Activated CD4-positive, alpha-beta T cell treated with anti-CD3 and anti-CD28 coated beads for 4 hours (primary cell): ENCODE measurements at places on chromosomes 16 and 17.
A peak's percentile ranks its signal among the peaks of the same experiment; 100 is the strongest.

DNA sequence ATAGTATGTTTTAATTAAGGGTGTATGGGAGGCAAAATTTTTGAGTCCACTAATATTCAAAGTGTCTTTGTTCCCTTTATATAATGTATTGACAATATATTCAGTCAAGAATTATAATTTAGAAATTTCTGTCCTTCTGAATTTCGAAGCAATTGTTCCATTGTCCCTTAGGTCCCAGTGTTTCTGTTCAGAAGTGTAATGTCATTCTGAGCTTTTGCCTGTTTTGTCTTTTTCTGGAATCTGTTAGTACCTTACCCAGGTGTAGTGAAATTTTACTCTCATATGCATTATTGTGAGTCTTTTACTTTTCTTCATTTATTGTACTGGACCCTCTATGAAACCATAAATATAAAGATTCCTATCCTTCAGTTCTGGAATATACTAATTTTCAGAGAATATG, 505.7 kb upstream of the KIF2B start:
- DNase-seq = no peak

- DNase-seq = no peak
These were observed 1.1 kb downstream of the CREBBP start for GRCh38 chr16:3879258-3879886.

- DNase-seq = no peak
These were observed 340.8 kb downstream of the XYLT1 start for GRCh38 chr16:17129971-17130370.

- DNase-seq = no peak
These were observed 4.6 kb downstream of the CARMIL2 start for GRCh38 chr16:67649494-67649931.

DNA sequence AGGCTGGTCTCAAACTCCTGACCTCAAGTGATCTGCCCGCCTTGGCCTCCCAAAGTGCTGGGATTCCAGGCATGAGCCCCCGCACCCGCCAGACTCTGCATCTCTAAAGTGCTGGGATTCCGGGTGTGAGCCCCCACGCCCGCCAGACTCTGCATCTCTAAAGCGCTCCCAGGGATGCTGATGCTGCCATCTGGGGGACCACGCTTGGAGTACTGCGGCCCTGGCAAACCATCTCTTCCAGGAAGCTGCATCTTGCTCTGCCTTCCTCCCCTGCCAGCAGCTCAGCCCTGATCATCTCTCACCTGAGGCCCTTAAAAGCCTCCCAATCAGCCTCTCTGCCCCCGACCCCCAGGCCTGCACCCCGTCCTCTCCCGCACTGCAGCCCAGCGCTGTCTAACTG, 4.1 kb downstream of the CEP295NL start:
- DNase-seq = no peak

DNA sequence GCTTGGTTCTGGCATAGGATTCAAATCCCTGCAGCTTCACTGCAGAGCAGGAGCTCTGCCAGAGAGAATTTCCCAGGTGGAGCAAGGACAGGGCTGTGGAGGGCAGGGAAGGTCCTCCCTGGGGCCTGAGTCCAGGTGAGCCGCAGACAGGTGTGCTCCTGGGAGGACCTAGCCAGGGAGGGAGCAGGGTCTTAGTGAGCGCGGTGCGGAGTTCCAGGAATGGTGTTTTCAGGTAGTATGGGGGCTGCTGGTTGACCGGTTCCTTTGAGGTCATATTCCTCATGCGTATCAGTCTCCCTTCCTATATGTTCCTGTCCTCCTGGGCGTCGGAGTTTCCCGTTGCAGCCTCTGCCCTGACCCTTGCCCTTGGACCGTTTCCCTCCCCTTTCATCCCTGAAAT, 813.3 kb downstream of the KCNJ18 start:
- no peak for DNase-seq

- DNase-seq = no peak
These were observed 90.2 kb downstream of the SMG6 start for GRCh38 chr17:2213291-2213960.

DNA sequence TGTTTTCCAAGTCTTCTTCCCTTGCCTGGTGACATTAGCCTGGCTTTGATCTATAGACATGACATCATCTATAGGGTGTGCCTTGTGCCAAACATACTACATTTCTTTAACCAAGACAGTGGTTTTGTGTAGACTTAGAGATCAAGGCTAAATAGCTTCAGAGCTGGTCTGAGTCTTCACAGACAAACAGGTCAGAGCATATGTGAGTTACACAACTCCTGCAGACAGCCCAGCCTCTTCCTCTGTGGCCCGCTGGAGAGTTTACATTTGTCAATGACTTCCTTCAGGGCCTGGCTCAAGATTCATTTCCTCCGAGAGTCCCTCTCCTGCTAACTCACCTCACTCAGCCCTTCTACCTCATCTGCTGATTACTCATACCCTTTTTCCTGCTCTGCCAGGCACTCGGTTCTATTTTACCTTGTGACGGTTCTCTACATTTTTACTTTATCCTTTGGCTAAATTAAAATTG, 73.1 kb upstream of the TANC2 start:
- DNase-seq = peak; percentile 5

DNA sequence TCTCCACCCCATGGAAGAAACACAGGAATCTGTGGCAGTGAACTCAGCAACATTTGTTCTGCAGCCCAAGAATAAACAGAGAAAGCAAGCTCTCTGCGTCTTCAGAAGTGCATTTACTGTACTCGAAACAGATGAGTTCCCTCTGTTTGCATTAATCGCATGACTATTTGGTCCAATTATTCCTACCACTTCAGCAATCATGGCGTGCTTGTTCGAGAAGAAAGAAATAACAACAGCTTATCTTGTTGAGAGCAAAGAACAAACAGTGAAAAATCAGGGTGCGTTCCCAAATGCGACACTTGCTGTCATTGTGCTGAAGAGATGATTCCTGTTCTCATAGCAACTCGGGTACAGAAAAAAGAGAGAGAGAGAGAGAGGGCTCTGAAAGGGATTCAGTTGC, 445.3 kb upstream of the MAF start:
- no peak for DNase-seq

DNA sequence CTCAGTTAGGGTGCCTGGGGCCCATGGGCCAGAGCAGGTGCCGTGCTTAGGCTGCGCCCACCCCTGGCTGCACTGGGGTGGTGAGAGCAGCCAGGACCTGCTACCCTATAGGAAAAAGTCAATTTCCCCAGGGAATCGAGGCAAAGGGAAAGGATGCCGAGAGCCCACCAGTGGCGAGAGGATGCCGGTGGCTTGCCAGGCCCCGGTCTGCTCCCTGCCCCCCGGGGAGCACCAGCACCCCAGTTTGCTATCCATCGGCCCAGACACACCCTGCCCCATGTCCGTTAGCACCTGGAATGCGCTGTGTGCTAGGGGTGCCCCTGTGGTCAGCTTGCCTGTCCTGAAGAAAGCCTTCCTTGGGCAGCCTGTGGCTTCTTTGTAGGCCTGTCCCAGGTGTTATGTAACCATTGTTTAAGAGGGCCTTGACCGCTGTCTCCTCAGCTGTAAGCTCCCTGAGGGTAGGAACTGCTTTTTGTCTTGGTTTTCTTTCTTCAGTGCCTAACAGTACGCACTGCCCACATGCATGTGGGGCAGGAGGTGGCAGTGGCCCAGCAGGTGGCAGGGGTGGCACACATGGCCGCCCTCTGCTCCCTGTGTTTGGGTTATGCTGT, 40.8 kb downstream of the NT5M start:
- DNase-seq = no peak

DNA sequence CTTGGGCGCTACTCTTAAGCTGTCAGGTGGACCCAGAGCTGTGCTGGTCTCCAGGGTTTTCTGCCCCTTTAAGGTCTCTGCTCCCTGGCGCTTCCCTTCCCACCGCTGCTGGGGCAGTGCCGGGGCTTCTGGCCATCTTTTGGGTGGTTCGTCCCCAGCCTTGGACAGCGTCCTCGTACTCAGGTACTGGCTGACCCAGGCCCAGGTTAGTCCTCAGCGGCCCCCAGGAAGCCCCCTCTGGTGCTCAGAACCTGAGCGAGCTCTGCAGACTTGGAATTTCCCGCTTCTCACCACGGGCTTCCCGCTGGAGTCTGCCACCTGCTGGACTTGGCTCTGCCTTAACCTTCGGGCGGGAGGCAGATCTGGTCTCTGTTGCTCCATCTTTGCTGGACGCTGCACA, 94.1 kb upstream of the ZNF750 start:
- no peak for DNase-seq

GRCh38 chr16:72287649-72288048, 115.7 kb upstream of the PMFBP1 start:
- no peak for DNase-seq

DNA sequence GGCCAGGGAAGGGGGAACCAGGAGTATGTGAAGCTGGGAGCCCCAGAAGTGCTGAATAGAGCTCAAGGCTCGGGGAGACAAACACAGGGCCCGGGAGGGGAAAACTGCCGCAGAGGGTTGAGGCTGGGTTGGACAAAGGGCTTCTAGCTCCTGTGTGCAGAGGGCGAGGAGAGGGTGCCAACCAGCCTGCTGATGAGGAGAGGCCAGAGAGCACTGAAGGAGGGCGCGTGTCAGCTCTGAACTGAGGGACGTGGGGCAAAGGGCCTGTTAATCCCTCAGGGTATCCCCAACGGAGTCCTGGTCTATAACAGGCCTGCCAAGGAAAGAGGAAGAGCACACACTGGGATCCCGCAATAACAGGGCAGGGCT, 151.3 kb downstream of the C16orf78 start:
- no peak for DNase-seq

- no peak for DNase-seq
These were observed at the start of gene COX6A2 for GRCh38 chr16:31428279-31428597. Gene COX6A2, minus strand, starts transcription at chr16:31428360. Its CDS starts 35 bp downstream, at chr16:31428325.

- DNase-seq = no peak
These were observed 83.2 kb upstream of the GNG13 start for GRCh38 chr16:883781-884180.

GRCh38 chr17:73224663-73225305, 31.9 kb downstream of the COG1 start:
- DNase-seq = no peak

- peak; percentile 38 for DNase-seq
These were observed 5.7 kb downstream of the ZNF319 start for GRCh38 chr16:57994778-57995177.

DNA sequence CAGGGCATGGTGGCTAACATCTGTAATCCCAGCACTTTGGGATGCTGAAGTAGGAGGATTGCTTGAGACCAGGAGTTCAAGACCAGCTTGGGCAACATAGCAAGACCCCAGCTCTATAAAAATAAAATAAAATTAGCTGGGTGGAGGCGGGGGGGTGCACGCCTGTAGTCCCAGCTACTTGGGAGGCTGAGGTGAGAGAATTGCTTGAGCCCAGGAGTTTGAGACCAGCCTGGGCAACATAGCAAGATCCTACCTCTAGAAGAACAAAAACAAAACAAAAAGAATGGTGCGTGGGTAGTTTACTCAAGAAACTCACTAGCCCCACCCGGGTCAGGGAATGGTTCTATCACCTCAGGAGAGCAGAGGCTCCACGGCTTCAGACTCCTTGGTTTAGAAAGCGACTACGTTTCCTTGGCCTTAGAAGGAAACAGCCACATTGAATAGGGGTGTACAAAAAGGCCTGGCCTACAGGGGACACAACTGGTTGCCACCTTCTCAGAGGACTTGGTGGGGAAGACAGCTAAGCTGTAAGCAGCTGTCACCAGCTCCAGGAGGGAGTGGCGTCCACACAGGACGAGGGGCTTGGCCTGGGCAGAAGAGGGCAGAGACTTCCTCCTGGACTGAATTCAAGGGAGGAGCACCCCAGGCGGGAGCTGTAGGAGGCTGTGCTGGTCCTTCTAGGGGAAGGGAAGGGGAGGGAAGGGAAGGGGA, 716 bp downstream of the TK1 start:
- DNase-seq = no peak

- no peak for DNase-seq
These were observed 443.1 kb downstream of the SOX9 start for GRCh38 chr17:72563952-72564351.

- DNase-seq = no peak
These were observed 16.2 kb downstream of the PSMD3 start for GRCh38 chr17:39996800-39997199.

DNA sequence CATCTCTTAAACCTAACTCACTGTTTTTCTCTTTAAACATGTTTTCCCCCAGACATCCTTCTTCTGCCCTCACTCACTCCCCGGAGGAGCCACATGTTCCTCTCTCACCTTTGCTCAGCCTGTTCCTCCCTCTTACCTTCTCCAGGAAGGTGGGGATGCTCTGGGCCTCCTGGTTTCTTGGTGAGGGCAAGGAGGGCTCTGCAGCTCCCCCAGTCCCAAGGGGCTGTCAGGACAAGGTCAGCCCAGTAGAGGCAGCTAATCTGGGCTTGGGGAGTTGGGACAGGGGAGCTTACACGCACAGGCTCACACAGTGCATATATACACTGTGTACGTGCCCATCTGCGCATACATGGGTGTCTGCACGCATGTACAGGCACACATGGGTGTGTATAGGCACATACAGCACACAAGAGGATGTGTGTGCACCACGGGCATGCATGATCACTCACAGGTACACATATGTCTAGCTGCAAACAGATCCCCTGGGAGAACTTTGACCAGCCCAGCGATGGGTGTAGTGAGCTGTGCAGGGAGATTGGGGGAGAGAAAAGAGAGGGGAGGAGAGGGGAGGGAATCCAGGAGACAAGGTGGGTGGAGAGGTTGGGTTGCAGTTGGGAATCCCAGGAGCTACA, 28.6 kb upstream of the SPNS3 start:
- DNase-seq = no peak

GRCh38 chr16:88128556-88128955, 177.3 kb downstream of the BANP start:
- no peak for DNase-seq

GRCh38 chr17:12815642-12816141, 26.4 kb downstream of the ARHGAP44 start:
- no peak for DNase-seq

- DNase-seq = no peak
These were observed 101.9 kb downstream of the LITAF start for GRCh38 chr16:11484691-11485258.

DNA sequence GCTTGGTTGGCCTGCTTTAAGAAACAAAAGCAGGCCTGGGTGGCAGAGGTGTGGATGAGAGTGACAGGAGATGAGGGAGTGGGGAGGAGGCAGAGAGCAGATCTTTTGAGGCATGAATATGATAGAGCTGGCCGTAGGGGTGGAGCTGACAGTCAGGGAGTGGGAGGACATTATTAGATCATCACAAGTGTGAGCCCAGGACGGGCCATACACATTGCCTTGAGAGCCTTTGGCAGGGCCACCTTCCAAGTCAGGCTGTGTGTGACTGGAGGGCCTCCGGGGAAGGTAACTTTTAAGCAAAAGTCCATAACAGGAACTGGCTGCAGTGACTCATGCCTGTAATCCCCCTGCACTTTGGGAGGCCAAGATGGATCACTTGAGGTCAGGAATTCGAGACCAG, 26.3 kb downstream of the GINS3 start:
- no peak for DNase-seq
